ENCODE measurements at places on chromosomes 5 and 9.

GRCh38 chr9:35079426-35080341 is at the start of gene FANCG:
Gene FANCG, minus strand, starts transcription at chr9:35079942. Its CDS starts 418 bp downstream, at chr9:35079524.
- no peaks in the 10 kb centered on the region for H3K27me3 ChIP-seq
- H3K4me1 ChIP-seq = peaks cover 30% of the 10 kb centered on the region
- H3K36me3 ChIP-seq = peaks cover 16% of the 10 kb centered on the region
- peak within 1 kb of the TSS; percentile 94 for H3K27ac ChIP-seq

GRCh38 chr9:132237481-132237880 is 75.6 kb downstream of the NTNG2 start:
- peaks cover 25% of the 10 kb centered on the region for H3K4me1 ChIP-seq
- H3K4me3 ChIP-seq = no peak overlapping the region
- peaks cover 23% of the 10 kb centered on the region for H3K27me3 ChIP-seq
- no peak overlapping the region for H3K27ac ChIP-seq
- no peaks in the 10 kb centered on the region for H3K36me3 ChIP-seq
- no peak for DNase-seq

DNA sequence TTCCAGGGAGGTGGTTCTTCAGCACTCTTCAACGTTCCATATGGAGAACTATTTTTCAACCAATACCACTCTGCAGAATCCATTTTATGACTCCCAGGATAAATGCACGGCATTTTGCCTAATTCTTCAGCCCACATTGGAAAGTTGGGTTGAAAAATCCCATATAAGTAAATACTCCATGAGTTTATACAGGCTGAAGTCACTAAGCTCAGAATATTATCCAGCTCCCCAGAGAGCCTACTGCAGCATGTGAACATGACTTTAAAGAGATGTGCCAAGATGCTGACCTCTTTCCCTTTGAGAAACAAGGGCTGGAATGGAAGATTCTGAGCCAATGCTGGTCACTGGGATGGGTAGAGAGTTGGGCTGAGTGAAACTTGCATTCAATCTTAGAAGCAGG is 111.9 kb upstream of the SLIT3 start:
- DNase-seq = no peak
- no peak overlapping the region for H3K27ac ChIP-seq
- H3K27me3 ChIP-seq = no peaks in the 10 kb centered on the region
- H3K4me1 ChIP-seq = peaks cover 18% of the 10 kb centered on the region
- no peak overlapping the region for H3K4me3 ChIP-seq
- no peaks in the 10 kb centered on the region for H3K36me3 ChIP-seq

DNA sequence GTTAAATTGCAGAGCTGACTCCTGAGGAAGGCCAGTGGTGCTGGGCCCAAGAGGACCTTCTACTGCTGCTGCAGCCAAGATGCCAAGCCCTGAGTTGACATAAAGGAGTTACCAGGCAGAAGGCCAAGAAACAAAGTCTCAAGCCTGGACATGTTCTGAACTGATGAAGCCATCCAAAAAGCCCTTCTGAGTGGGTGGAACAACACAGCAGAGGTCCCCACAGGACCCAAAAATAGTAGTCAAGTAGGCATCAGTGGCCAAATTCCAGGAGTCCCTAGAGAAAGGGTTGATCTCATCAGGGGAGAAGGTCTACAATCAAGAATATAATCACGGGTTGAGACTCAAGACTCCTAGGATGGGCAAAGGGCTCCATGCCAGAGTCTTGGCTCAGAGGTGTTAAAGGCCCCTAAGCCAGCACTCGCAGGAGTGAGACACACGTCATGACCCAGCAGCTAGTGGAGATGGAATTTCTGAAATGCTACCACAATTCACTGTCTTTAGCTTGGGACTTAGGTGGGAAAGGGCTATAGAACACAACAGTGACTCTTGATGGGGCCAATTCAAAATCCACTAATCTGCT is 119.7 kb downstream of the FANCC start:
- no peak overlapping the region for H3K4me3 ChIP-seq
- peaks cover 9% of the 10 kb centered on the region for H3K36me3 ChIP-seq
- H3K27me3 ChIP-seq = no peaks in the 10 kb centered on the region

- no peaks in the 10 kb centered on the region for H3K27me3 ChIP-seq
- H3K36me3 ChIP-seq = no peaks in the 10 kb centered on the region
- no peak overlapping the region for H3K4me3 ChIP-seq
- no peak overlapping the region for H3K27ac ChIP-seq
These were observed 466.4 kb upstream of the SMC2 start for GRCh38 chr9:103627731-103628130.
